GM23248 (cell line): ENCODE measurements at places on chromosomes 7 and 10. TPM values are rescaled to one million over a fixed set of nuclear protein-coding genes. Genes with fewer than 3 reads are reported as not detected.

Gene DYNC1I1
- 0.38 and 1.4 TPM in 2 replicates for total RNA-seq

Gene CC2D2B
- total RNA-seq, result not detected in 2 replicates

Gene TMEM26
- total RNA-seq, result not detected in 2 replicates

Gene TAS2R4
- total RNA-seq, result 0.32 and 0.51 TPM in 2 replicates

Gene SPDYE17
- total RNA-seq, result not detected in 2 replicates

Gene ASB4
- not detected in 2 replicates for total RNA-seq

Gene GCK
- 0.11 TPM in 1 of 2 replicates, not detected in the other for total RNA-seq

Gene NAT16
- not detected in 2 replicates for total RNA-seq

Gene SFRP5
- not detected in 2 replicates for total RNA-seq

Gene GIMAP6
- total RNA-seq, result not detected in 2 replicates

Gene GPR22
- not detected in 2 replicates for total RNA-seq

Gene STRA8
- total RNA-seq, result not detected in 2 replicates
